ENCODE measurements at places on chromosomes 12 and 14. TPM values are rescaled to one million over a fixed set of nuclear protein-coding genes. Genes with fewer than 3 reads are reported as not detected.

C12orf50 gene
- not detected for total RNA-seq

- peaks cover 31% of the 10 kb centered on the region for H3K4me1 ChIP-seq
- H3K27me3 ChIP-seq, result peaks cover 7% of the 10 kb centered on the region
- H3K36me3 ChIP-seq, result no peaks in the 10 kb centered on the region
- no peak overlapping the region for H3K27ac ChIP-seq
Observed at GRCh38 chr12:21677622-21678277, 20.1 kb upstream of the LDHB start.

DNA sequence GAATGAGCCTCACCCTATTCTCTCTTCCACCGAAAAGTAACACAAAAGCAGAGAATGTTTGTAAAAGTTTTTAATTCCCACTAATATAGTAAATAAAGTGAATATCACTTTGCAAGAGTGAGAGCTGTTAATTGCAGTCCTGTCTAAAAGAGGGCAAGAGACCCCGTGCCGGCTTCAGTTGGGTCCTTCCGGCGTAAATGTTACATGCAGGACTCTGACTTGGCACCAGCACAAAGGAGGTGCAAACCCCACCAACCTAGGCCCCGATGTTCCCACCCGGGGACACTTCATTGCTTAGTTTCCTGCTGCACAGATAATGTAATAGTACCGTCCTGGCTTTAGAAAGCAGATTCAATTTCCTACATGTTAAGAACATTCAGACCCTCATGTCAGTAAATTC is 66.0 kb upstream of the DYNC1H1 start:
- H3K36me3 ChIP-seq, result peaks cover 84% of the 10 kb centered on the region
- H3K27ac ChIP-seq, result no peak overlapping the region
- no peaks in the 10 kb centered on the region for H3K27me3 ChIP-seq
- H3K4me3 ChIP-seq, result no peak overlapping the region
- DNase-seq, result no peak

- peaks cover 8% of the 10 kb centered on the region for H3K27me3 ChIP-seq
- H3K4me1 ChIP-seq, result peaks cover 7% of the 10 kb centered on the region
- H3K27ac ChIP-seq, result no peak overlapping the region
- H3K36me3 ChIP-seq, result no peaks in the 10 kb centered on the region
- no peak for DNase-seq
- no peak overlapping the region for H3K4me3 ChIP-seq
Observed at GRCh38 chr12:10374624-10375018, 15.2 kb downstream of the KLRK1 start.

DNA sequence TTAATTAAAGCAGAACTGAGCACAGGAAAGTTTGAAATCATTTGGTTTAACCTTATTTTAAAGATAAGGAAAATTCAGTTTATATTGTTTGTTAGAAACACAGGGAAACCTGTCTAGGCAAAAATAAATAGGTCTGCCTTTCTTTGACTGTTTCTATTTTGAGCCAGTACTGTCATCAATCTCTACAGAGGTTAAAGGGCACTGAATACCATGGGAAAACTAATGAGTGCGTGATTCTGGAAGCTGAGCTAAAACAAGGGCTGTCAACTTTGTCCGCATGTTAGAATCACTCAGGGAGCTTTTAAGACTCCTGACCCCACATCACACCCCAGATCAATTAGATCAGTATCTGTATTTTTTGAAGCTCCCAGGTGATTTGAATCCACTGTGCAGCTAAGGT is 38.8 kb downstream of the NOPCHAP1 start:
- H3K4me3 ChIP-seq, result no peak overlapping the region
- H3K36me3 ChIP-seq, result peaks cover 3% of the 10 kb centered on the region
- no peak overlapping the region for H3K27ac ChIP-seq

DNA sequence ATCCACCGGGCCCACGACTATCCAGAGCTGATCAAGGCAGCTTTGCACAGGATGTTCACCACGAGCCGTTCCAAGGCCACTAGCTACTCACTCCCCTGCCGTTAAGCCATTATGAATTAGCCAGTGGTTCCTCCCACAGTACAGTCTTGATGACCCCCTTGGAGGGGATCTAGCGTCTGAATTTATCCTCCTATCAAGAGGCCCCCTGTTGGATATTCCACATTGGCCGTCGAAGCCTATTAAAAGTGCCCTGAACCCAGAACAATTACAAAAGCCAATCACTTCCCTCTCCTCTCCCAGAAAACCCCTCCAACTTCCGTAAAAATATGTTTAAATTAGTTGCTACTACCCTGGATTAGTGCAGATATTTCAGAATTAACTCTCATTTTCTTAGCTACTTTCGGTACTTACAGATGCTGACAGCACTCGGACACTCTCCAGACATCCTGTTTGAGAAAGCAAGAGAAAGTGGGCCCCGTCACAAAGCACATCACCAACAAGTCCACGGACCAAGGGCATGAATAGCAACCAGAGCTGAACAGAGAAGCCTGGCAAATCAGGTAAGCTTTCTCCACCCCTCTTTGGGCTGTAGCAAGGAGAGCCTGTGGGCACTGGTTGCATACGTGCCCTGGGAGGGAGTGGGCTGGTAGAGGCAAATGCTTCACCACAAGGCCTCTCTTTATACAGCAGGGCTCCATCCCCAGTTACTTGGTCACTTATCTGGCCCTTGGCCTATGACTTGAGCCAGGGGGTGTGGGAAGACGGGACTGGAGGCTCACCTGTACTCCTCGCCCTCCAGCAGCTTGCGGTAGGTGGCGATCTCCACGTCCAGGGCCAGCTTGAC is 5.3 kb downstream of the KRT3 start:
- no peak overlapping the region for H3K4me3 ChIP-seq
- no peak overlapping the region for H3K27ac ChIP-seq
- peaks cover 31% of the 10 kb centered on the region for H3K27me3 ChIP-seq
- no peak for DNase-seq

DNA sequence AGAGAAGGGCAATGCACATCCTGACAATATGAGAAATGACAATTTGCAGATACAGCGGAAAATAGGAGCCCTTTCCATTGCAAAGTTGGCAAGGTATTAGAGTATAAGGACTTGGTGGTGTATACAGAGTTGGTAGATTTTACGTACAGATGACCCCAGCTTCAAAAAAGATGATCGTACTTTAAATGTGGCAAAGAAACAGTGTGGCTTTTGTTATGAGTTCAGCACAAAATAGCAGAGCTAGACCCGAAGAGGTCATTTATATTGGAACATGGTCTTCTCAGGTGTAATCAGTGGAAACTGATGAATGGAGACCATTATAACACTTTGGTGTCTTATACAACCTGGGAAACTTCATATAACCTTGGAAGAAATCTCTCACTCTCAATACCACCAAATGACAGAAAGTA is 2.3 kb downstream of the CLEC2B start:
- peak overlapping the region; percentile 79 for H3K4me3 ChIP-seq
- no peaks in the 10 kb centered on the region for H3K27me3 ChIP-seq
- H3K4me1 ChIP-seq, result peaks cover 44% of the 10 kb centered on the region

- no peak overlapping the region for H3K4me3 ChIP-seq
- no peak for DNase-seq
- H3K4me1 ChIP-seq, result no peaks in the 10 kb centered on the region
- no peaks in the 10 kb centered on the region for H3K36me3 ChIP-seq
- no peak overlapping the region for H3K27ac ChIP-seq
Observed at GRCh38 chr14:79443602-79444001, 767.7 kb downstream of the DIO2 start.

MFAP5 gene
- not detected for total RNA-seq

- H3K27ac ChIP-seq, result no peak overlapping the region
- no peak overlapping the region for H3K4me3 ChIP-seq
- no peak for DNase-seq
- H3K4me1 ChIP-seq, result no peaks in the 10 kb centered on the region
Observed at GRCh38 chr14:104274806-104275205, 136.4 kb downstream of the KIF26A start.

DNA sequence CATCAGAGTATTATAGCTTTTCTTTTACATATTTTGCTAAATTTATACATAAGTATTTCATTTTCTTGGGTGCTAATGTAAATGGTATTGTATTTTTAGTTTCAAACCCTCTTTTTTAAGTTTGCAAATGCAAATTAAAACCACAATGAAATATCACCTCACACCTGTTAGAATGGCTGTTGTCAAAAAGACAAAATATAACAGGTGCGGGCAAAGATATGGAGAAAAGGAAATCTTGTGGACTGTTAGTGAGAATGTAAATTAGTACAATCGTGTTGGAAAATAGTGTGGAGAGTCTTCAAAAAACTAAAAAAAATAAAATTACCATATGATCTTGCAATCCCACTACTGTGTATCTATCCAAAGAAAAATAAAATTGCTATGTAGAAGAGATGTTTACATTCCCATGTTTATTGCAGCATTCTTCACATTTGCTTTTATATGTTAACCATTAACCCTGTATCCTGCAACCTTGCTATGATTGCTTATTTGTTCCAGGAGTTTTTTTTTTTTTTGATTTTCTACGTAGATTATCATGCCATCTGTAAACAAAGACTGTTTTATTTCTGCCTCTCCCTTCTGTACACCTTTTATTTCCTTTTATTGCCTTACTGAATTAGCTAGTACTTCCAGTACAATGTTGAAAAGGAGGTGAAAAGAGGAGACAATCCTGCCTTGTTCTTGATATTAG is 405.4 kb upstream of the MIS18BP1 start:
- H3K27ac ChIP-seq, result no peak overlapping the region
- no peak for DNase-seq

- H3K27ac ChIP-seq, result no peak overlapping the region
- DNase-seq, result no peak
- no peaks in the 10 kb centered on the region for H3K27me3 ChIP-seq
- H3K36me3 ChIP-seq, result no peaks in the 10 kb centered on the region
Observed at GRCh38 chr12:63870838-63871237, 26.3 kb downstream of the SRGAP1 start.

- no peak overlapping the region for H3K27ac ChIP-seq
- DNase-seq, result no peak
- no peak overlapping the region for H3K4me3 ChIP-seq
- H3K4me1 ChIP-seq, result peaks cover 4% of the 10 kb centered on the region
- no peaks in the 10 kb centered on the region for H3K36me3 ChIP-seq
- peaks cover 10% of the 10 kb centered on the region for H3K27me3 ChIP-seq
Observed at GRCh38 chr12:13257356-13257875, 60.9 kb downstream of the EMP1 start.

- no peaks in the 10 kb centered on the region for H3K36me3 ChIP-seq
- DNase-seq, result no peak
- H3K27me3 ChIP-seq, result no peaks in the 10 kb centered on the region
- peaks cover 3% of the 10 kb centered on the region for H3K4me1 ChIP-seq
- no peak overlapping the region for H3K27ac ChIP-seq
Observed at GRCh38 chr12:130079279-130079678, 83.0 kb upstream of the FZD10 start.

SYNDIG1L gene
- total RNA-seq, result not detected

ACOT6 gene
- total RNA-seq, result not detected

DNA sequence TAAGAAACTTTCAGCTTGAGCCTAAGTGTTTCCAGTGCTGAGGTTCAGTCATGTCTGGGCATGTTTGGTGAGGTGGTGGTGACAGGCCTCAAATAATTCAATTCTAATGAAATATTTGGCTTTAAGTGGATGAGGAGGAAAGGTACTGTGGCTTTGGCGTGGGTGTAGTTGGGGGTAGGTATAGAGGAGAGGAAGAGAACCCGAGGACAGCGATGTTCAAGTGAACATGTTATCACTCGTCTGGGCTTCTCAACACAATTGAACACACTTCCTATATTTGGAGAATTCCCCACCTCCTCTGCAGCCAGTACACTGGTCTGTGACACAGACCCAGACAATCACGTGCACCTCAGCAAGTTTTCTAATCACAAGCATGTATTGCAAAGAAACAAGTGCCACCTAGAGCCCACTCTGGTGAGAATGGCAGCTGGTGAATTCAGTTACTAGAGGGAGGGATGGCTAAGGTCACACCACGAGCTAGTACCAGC is 53.0 kb downstream of the IFNG-AS1 start:
- no peaks in the 10 kb centered on the region for H3K27me3 ChIP-seq
- H3K4me3 ChIP-seq, result no peak overlapping the region
- peak overlapping the region; percentile 50 for H3K27ac ChIP-seq
- DNase-seq, result no peak
- H3K36me3 ChIP-seq, result no peaks in the 10 kb centered on the region
- peaks cover 25% of the 10 kb centered on the region for H3K4me1 ChIP-seq
